Right renal pelvis (tissue), 4 donors: ENCODE measurements at places on chromosomes 7 and 10. TPM values are rescaled to one million over a fixed set of nuclear protein-coding genes. Genes with fewer than 3 reads are reported as not detected.

Gene PRSS37
- polyA plus RNA-seq = 0.17 TPM

Gene TNS3
- 91.4 TPM for polyA plus RNA-seq

Gene KLF14
- polyA plus RNA-seq = 0.62 TPM

Gene ZNF804B
- polyA plus RNA-seq = 0.07 TPM

Gene LAMB1
- 588 TPM for polyA plus RNA-seq

Gene SEMA3A
- polyA plus RNA-seq = 16.9 TPM

Gene IDE
- 27.5 TPM for polyA plus RNA-seq

Gene CCL24
- not detected for polyA plus RNA-seq

Gene FKBP14
- 21.6 TPM for polyA plus RNA-seq

Gene NME8
- 0.17 TPM for polyA plus RNA-seq

DNA sequence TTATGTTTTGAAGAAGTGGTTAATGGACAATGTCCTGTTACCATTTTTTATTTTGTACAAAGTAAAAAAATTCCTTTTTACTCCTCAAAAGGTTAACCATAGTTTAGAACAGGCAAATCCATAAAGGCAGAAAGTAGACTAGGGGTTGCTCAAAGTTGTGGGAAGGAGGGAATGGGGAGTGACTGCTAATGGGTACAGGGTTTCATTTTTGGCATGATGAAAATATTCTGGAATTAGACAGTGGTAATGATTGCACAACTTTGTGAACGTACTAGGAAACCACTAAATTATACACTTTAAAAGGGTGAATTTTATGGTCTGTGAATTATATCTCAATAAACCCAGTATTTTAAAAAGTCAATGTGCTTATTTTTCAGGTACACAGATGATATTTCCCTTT lies 35.4 kb upstream of the CDK14 start:
- DNase-seq = no peak

- DNase-seq = no peak
These were observed 121.7 kb downstream of the C7orf25 start for GRCh38 chr7:42790196-42790595.

DNA sequence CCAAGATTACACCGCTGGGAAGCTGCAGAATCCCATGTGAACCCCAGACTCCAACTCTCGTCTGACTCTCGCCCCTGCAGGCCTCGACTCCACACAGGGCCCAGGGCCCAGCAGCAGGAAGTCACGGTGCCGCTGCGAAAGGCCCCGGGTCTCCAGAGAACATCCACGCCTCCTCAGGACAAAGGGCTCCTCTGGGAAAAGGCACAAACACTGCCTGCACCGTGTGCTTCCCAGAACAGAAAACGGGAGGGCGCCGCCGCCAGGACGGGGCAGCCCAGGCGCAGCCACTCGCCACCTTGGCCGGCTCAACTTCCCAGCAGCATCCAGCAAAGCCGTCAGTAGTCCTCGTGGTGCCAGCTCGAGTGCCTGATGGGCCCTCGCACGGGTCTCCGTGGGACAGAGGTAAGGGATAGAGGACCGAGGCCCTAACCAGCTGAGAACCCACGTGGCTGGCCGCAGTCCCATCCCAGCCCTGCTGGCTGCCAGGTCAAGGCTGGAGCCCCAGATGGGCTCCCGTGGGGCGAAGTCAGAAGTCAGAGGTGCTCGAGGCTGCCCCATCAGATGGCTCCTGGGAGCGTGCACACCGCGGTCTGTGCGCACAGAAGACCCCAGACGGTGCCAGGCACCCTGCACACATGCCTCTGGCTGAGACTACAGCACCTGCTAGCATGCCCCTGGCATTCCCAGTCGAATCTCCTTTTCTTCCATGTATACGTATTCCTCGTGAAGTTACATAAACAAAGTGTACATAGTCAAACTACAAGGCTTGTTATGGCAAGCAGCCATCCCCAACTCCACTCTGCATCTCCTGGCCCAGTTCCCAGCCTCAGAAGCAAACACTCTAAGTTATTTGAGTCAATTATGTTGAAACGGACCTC lies 60.2 kb downstream of the MAD1L1 start:
- DNase-seq = peak; percentile 69

DNA sequence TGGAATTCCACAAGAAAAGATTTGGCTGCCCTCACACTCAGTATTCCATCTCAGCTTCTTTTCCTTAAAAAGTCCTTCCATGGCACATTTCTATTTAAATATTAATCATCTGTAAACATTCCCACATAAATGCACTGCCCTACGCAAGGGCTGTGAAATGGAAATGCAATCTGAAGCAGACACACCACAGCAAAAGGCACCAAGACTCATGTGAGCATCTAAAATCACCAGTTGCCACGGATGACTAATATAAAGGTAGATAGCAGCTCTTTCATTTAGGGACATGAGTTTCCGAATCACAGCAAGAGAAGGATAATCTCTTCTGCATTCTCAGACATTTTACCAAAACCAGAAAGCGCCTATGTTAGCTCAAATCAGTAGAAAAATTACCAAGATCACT lies 31.6 kb downstream of the COA1 start:
- DNase-seq = no peak

DNA sequence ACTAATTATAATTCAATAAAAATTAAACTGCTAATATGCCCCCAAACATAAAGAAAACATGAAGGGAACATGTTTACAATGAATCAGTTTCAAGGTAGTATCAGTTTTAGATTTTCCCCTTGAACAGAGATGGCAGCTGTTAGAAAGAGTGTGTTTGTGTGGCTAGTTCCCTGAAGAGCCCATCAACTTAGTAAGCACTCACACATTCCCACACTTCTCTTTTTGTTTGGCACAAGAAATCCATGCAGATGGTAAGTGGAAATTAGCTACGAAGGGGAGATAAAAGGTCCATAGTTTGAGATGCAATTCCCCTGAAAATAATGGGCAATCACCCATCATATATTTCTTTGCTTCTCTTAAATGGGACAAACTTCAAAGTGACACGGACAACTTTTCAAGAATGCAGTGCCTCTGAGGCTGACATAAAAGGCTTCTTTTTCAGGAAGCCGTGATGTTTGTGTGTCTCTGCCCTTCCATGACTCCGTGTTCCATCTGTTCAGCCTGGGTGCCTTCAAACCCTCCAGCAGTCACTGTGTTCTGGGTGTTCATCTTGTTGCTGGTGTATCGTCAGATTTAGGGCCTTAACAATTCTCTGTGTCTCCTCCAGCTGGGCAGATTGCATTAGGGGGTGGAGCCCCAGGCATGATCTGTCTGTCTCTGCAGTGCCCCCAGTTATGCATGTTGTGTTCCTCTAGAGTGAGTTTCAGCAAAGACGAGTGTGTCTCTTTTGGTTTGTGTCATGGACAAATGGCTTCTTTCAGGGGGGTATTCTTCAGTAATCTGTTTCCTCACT lies 259.5 kb upstream of the NPY start:
- DNase-seq = no peak

DNA sequence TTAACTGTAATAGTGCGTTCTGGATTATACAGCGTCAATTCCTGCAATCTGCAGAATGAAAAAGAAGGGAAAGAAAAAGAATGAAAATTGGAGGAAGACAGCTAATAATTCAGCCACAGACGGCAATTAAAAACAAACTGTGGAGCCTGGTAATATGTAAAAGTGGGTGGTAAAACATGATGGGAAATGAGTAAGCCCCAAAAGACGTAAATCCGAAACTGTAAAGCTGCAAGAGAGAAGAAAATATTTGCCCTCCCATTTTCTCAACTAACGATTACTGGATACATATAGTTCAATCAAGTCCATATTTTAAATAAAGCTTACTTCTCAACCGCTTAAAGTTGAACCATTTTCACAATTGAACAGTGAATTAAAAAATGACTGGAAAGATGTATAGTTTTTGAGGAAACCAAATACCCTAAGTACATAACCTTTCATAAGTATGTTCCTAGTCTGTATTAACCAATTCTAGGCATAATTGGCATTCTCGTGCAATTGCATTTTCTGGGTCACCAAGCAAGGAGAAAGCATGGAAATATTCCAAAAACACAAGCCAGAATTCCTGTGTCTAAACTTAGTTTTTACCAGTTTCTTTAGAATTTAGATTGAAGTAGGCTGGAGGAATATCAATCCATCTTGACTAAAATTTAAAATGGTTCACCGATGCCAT lies 44.8 kb downstream of the MALSU1 start:
- DNase-seq = no peak

DNA sequence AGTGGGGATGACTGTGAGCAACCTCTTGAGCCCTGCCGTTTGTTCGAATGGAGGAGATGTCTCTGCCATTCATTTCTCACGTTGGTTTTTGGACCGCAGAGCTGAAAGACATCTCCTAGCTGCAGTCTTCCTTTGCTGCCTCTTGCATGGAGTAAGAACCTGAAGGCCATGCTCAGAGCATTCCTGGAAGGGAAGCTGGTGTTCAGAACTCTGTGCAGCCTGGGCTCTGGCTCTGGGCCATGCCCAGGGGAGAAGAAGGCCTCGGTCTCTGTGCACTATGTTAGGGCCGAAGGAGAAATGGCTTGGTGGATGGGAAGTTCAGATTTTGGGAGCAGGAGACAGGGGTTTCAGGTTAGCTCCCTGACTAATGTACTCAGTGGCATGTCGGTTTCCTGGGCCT lies 22.9 kb downstream of the SFTPD start:
- no peak for DNase-seq

DNA sequence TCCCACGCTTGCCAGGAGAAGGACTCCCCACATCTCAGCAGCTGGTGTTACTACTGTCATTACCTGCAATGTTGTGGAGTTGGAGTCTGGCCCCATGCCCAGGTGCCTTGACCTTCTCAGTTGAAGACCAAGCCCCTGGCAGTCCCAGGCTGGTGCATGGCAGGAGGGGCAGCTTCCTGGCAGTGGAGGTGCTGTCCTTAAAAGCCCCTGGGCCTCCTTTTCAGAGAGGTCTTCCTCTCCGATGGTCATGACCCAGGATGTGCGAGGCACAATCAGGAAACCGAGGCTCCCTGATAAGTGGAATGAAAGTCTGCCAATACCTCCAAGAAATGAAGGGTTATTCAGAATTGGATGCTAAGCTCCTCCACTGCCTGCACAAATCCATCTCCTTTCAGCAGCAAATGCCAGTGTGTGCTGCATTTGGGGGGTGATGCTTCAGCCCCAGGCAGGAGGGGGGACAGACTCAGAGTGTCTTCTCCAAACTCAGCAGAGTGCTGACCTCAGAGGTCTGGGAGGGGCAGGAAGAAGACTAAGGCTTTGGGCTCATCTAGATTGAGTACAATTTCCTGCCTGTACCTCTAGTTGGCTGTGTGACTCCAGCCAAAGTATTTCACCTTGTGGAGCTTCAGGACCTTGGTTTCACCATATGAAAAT lies 97.0 kb upstream of the DDC start:
- DNase-seq = no peak

- no peak for DNase-seq
These were observed 135.7 kb downstream of the IDE start for GRCh38 chr10:92438220-92438619.

DNA sequence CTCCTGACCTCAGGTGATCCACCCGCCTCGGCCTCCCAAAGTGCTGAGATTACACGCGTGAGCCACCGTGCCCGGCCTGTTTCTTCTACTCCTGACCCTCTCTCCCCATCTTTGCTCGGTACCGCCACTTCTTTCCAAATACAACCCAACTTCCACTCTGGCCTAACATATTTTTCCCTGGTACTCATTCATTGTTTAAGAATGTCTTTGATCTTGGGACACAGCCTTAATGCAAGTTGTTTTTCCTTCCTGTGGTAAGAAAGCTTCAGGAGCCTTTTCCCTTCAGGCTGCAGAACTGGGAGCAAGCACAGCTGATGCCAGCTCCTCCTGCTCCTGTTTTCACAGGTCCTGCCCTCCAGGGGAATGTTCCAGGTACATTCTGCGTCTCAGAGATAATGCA lies 13.7 kb downstream of the CALML3 start:
- no peak for DNase-seq

DNA sequence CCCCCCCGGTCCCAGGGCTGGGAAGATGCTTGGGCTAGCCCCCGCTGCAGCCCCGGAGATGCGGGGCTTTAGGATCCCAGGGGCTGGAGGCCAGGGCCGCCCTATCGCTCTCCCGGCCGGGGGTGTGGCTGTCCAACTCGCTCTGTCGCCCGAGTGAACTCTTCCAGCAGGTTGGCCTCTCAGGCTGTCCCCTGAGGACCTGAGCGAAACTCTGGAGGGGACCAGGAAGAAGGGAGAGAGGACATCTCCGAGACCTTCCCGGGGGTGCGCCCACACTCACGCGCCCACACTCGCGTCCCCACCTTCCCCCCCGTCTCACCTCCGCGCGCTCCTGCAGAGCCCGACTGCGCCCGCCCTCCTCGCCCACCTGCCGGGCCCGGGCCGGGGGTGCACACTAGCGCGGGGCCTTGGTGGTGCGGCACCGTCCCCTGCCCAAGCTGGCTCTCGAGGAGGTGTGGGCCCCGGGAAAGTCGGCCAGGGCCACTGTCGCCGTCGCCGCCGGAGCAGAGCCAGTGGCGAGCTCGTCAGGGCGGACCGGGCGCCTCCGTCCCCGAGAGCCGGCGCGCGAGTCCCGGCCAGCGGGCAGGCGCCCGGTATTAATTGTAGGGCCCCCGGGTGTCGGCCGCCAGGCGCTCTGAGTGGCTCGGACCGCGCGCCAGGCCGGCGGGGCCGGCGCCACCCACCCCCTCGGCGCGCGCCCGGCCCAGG lies 101.7 kb upstream of the SVIL start:
- no peak for DNase-seq

GRCh38 chr7:95901006-95901405 lies 128.7 kb downstream of the DYNC1I1 start:
- DNase-seq = no peak

- DNase-seq = no peak
These were observed 149.5 kb upstream of the LRGUK start for GRCh38 chr7:133977409-133978274.

- DNase-seq = peak; percentile 69
These were observed 150.4 kb downstream of the SFMBT2 start for GRCh38 chr10:7260412-7260900.

- DNase-seq = no peak
These were observed 53.8 kb downstream of the TMEM26 start for GRCh38 chr10:61399406-61399805.

DNA sequence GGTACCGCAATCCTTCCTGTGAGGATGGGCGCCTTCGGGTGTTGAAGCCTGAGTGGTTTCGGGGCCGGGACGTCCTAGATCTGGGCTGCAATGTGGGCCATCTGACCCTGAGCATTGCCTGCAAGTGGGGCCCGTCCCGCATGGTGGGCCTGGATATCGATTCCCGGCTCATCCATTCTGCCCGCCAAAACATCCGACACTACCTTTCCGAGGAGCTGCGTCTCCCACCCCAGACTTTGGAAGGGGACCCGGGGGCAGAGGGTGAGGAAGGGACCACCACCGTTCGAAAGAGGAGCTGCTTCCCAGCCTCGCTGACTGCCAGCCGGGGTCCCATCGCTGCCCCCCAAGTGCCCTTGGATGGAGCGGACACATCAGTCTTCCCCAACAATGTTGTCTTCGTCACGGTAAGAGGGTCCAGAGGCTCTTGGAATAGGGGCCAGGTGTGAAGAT lies 1.7 kb downstream of the MEPCE start:
- DNase-seq = no peak

DNA sequence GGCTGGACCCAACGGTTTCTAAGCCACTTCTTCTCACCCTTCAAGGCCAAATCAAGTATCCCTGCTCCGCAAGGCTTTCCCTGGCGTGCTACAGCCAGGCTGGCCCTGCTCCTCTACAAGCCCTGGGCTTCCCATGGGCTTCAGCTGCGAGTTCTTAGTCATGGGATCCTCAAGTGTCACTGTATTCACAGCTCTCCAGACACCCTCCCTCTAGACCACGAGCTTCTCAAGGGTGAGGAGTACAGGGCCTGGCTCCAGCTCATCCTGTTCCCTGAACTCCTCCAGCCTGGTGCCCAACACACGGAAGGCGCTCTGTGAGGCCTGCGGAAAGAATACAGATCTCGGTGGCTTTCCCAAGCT lies 38.8 kb downstream of the FAM53B start:
- no peak for DNase-seq

- DNase-seq = no peak
These were observed 144.2 kb upstream of the ZNF804B start for GRCh38 chr7:88615336-88615735.

- no peak for DNase-seq
These were observed 7.2 kb downstream of the DLX5 start for GRCh38 chr7:97017192-97018125.
